ENCODE measurements at places on chromosomes 2 and 18.

GRCh38 chr2:24739354-24740025 lies 53.7 kb downstream of the PTRHD1 start:
- no peak for DNase-seq

DNA sequence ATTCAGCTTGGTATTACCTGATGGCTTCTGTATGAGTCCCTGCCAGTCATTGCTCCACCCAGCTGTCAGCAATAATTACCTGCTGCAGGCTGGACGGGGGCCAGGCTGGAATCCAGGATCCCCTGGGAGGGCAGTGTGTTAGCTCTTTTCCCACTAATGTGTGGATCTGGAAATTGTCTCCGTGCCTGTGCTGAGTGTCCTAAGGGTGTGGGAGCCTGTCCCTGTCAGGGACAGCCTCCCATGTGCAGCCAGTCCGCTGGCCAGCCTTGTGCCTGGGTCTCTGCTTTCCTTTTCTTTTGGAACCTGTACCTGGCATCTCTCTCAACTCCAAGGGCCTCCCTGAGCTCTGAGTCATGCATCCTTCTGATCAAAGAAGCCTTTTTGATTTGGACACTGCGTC lies 107.2 kb upstream of the SPRED2 start:
- DNase-seq: no peak

DNA sequence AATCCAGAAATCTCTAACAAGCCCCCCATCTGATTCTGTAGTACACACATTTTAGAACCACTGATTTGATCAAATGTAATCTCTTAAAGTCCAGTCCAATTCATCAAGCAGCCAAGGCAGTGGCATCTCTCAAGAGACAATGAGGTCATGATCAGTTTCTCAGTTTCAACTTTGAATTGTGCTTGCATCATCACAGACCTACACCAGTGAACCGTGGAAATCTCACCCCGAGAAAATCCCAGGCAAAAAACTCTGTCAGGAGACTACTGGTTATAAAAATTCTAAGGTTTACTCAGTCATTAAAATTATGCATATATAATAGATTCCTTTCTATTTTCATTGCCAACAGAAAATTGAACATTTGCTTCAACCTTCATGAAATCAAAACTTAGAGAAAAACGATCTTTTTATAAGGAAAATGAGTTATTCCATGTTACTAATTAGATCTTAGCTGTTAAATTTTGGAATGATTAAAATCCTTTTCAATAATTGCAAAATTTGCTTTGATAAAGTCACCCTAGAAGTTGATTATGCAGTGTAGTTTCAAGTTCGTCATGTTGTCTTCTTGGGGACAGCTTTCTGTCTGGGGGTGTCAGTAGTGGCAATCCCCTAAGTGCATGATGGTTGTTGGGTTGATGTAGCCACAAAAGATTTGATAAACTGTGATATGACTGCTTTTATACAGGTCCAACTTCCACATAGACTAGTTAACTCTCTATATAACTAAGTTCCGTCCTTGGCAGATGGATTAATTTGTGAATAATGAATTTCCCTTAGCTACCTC lies 235.0 kb downstream of the CAMKMT start:
- DNase-seq: no peak

GRCh38 chr2:235050980-235051351 lies 99.1 kb downstream of the SH3BP4 start:
- peak; percentile 95 for DNase-seq

DNA sequence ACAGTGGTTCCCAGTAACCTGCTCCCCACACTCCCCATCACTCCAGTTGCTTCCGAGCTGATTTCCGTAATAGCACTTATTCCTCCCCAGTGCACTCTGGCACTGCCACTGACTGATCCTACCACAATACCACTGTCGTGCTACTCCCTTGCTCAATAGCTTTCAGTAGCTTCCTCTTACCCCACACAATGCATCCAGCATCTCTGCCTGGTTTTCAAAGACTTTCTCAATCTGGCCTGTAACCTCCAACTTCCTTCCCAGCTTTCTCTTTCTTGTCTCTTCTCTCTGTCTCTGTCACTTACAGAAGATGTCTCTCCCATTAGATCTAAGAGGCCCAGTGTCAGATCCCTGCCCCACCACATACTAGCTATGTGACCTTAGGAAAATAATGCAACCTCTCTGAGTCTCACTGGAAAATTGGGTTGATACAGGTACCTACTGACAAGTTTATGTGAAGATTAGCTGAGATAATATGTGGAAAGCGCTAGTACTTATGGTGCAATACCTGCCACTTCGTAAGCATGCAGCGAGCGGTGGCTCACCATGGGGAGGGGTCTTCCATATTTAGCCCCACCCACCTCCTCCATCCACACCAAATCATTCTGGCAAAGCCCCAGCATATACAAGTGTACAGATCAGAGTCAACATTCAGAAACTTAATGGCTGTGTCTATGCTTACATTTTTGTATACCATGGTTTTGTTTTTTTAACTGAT lies 36.7 kb downstream of the SFXN5 start:
- DNase-seq: no peak

DNA sequence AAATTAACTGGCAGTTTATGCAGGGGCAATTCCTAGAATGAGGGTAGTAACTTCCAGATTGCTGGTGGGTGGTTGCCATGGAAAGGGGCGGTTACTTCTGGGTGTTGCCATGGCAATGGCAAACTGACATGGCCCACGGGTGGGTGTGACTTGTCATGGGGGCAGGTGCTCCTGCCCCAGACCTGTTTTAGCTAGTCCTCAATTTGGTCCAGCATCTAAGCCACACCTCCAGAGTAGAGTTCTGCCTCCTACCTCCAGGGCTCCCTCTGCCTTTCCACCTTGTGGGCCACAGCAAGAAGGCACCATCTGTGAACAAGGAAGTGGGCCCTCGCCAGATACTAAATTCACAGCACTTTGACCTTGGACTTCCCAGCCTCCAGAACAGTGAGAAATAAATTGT lies 148.7 kb downstream of the TFCP2L1 start:
- no peak for DNase-seq

DNA sequence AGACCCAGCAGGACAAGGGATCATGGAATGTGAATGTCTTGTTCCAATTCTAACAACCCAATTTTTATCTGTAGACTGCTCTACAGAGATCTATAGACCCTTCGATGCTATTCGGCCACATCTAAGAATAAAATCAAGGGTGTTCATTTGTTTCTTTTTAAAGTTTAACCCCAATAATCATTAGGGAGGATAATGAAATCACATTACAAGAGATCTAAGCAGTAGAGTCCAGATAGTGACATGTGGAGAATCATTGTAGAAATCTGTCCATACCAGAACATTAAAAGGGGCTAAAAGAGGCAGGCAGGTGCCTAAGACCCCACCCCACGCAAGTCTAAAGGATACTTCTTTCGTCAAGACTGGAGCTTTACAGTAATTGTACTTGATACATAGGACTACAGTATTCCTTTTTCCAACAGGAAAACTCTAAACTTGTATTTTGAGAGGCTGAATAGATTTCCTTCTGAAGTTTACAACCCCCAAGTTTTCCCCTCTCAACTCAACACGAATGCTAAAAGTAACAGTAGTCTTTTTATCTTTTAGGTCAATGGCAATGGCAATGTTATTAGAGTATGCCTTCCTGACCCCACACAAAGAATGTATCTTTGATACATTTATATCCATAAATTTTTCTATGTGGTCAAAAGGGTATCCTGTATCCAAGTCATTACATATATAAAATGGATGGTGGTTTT lies 183.7 kb downstream of the TCF4 start:
- no peak for DNase-seq

- DNase-seq: no peak
These were observed 546.6 kb upstream of the CHAC2 start for GRCh38 chr2:53220969-53221368.

- no peak for DNase-seq
These were observed 14.1 kb downstream of the MERTK start for GRCh38 chr2:111912547-111912946.

DNA sequence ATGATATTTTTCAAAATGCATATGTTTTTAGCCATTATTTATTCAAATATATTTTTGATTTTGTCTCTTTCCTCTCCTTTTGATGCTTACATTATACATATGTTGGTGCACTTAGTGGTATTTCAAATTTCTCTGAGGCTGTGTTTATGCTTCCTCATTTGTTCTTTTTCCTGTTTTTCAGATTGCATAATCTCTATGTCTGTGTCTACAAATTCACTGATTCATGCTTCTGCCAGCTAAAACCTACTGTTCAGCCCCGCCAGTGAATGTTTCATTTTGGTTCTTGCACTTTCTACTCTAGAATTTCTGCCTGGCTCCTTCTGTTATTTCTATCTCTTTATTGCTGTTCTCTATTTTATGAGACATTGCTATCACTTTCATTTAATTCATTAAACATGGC lies 951.7 kb upstream of the CNTNAP5 start:
- no peak for DNase-seq

GRCh38 chr2:80154231-80154915 lies 150.2 kb downstream of the LRRTM1 start:
- DNase-seq: no peak

DNA sequence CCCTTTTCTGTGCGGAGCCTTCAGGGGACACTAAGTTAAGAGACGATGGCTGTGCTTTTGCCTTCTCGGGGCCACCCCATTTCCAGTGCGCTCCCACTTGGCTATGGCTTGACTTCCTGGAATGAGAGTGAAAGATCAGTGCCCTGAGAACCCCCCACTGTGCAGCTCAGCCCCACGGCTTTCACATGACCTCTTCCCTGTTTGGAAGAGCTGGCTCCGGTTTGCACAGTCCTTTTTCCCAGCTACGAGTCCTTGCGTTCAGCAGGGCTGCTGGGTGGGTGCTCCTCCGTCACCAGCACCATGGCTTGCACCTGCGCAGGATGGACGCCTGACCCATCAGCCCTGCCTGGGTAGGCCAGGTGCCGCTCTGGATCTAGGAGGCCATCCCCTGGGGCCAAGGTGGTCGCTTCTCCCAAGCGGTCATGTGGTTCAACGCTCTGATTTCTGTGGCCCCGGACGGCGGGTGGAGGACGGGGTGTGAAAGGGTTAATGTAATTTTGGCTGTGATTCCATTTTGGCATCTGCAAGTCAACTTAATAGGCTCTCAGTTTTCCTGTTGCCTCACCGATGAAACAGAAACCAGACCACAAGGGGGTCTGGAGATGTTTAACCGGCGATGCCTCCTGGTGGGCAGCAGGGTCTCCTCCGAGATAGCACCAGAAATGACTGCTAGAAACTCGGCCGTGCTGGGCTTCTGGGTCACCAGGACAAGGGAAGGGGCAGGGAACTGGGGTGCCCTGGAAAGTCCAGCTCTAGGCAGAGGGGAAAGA lies 113.1 kb upstream of the HAAO start:
- no peak for DNase-seq

DNA sequence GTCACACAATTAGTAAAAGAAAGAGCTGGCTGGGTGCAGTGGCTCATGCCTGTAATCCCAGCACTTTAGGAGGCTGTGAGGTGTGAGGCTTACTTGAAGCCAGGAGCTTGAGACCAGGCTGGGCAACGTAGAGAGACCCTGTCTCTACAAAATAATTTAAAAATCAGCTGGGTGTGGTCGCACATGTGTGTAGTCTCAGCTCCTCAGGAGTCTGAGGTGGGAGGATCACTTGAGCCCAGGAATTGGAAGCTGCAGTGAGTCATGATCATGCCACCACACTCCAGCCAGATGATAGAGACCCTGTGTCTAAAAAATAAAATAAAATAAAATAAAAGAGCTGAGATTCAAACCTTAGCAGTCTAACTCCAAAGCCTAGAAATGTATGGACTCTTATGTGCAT lies 39.0 kb upstream of the NEDD4L start:
- DNase-seq: no peak

DNA sequence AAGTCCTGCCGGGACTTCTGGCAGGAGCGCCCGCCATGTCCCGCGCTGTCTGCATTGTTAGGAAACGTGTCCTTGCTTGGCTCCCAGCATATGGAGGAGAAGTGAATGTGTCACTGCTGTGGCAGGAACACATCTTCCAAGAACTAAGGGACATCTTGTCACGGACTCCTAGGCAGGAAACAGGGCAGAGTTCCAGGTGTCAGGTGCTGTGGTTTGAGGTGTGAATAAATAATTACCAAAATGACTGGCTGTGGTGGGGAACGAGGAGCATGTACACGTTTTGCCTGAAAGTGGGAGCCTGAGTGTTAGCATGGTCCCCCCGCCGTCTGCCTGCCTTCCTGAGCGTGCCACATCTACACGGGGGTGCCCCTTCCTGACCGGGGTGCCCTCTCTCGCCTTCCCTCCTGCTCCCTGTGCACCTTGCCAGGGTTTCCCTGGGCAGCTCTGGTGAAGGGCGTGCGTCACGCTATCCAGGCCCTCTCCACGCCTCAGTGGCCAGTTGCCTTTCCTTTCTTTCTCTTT lies 237.5 kb downstream of the LDLRAD4 start:
- no peak for DNase-seq

- no peak for DNase-seq
These were observed 2.4 kb downstream of the FBXO11 start for GRCh38 chr2:47903781-47904490.

- no peak for DNase-seq
These were observed 6.0 kb downstream of the SLC39A10 start for GRCh38 chr2:195663007-195663406.

- no peak for DNase-seq
These were observed 242.0 kb downstream of the HDAC4 start for GRCh38 chr2:239158641-239159475.

DNA sequence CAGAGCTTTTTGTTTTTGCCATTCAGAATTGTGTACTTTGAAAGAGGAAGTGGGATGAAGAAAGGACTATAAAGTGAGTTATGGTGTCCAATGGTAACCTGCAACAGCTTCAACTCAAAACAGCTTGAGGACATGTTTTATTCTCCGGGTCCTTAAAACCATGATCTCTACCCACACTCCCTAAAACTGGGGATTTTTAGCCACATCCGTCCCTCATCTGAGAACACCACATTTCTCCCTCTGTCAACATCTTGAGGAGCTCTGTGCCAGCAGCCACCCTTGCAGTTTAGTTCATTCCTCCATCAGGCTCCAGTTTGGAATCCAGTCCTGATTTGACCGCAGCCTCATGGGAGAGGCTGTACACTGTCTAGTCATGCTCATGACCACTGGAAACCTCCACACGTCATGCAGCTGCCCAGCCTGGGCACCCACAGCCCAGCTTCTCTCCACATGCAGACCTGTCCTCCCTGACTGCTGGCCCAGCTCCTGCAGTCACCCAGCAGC lies 62.6 kb downstream of the C18orf63 start:
- DNase-seq: no peak

GRCh38 chr2:186637497-186637800 lies 47.6 kb downstream of the ITGAV start:
- DNase-seq: no peak
